ENCODE measurements at places on chromosomes 6 and 20.

GRCh38 chr20:3276680-3277015, 37.7 kb upstream of the SLC4A11 start:
- DNase-seq = no peak

DNA sequence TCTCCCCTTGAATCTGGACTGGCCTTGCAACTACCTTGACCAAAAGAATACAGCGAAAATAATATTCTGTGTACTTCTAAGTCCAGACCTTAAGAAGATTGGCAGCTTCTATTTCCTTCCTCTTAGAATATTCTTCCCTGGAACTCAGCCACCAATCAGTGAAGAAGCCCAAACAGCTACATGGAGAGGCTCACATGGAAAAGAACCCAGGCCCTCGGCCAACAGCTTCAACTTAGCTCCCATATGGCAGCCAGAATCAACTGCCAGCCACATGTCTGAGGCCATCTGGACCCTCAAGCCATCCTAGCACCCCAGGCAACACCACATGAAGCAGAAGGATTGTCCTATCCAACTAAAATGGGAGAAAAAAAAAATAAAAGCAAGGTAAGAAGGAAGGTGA, 178.8 kb downstream of the IBTK start:
- DNase-seq = no peak

DNA sequence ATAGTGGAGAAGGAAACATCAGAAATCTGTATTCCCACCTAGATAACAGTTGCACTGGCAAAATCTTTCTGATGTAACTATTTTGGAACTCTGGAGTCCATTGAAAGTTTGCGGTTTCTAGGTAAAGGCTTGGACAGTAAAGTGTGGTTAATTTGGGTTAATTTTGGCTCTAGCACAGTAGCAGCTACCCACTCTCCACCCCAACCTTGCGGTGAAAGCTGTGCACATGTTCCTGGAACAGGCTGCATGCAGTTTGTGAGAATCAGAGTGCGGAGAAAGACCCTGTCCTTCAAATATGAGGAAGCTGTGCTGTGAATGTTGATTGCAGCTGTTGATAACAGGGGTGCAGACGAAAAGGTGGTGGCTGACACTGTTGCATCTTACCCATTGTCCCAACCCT, 38.4 kb downstream of the SMOC2 start:
- DNase-seq = no peak

DNA sequence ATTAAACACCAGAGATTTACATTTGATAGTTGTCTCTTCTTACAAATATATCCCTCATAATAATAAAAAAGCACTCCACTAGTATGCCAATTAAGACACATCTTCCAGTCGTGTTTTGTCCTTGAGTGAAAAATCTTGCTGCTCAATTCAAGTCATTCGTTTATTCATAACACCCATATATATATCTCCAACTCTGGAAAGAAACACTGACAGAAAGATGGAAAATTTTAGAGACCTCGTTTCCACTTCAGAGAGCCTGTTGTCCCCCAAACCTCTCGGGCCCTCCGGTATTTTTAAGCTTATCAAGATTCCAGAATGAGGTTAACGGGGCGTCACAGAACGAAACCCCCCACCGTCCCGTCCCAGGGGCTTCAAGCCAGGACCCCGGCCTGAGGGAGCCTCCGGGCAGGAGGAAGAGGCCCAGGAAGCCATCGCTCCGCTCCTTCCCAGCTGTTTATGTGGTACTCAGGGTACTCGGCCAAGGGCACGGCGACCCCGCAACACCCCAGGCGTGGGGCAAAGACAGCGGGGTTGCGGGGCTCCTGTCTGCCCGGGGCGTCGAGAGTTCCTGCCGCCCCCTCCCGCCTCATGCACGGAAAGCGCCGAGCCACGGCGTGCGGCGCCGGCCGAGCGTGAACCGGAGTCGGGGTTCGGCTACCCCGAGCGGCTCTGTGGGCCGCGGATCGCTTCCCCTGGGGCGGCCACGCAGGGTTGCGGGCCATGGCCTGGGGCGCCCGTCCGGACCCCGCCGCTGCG, 623 bp upstream of the SNX9 start:
- DNase-seq = peak; percentile 19
